ENCODE measurements at places on chromosomes 3 and 15.
A peak's percentile ranks its signal among the peaks of the same experiment; 100 is the strongest.

GRCh38 chr3:110069761-110070160 is 732.4 kb upstream of the DPPA4 start:
- no peak for DNase-seq

DNA sequence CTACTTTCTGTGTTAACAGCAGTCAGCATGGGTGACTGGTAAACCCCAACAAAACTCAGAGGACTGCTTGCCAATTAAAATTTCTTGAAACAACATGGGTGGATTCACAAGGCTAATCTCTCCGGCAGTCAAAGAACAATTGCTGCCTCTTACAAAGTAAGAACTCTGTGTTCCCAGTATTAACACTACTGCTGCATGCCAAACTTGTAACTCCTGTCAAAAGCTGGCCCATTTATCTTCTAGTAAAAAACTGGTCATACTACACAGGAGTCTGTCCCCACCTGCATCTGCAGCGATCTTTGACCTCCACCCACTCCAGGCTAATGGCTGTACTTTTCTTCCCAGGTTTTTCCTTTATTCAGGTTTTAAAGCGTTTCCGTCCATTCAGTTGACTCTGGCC is 8.7 kb upstream of the ZNF589 start:
- no peak for DNase-seq

DNA sequence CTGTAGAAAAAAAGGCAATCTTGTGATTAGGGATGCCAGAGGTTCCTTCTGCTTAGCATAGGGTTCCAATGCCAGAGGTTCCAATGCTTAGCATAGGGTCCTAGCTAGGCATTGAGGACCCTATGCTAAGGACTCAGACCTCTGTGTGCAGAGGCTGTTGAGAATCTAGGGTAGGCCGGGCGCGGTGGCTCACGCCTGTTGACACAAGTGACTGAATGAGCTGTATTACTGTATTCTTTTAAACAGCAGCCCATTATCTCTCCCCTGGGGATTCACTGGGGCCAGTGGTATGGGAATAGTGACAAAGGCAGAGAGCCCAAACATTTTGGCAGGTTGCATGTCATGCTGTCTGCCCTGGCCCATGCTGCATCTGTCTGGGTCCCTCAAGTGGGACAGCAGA is 16.2 kb downstream of the PAK6 start:
- no peak for DNase-seq

DNA sequence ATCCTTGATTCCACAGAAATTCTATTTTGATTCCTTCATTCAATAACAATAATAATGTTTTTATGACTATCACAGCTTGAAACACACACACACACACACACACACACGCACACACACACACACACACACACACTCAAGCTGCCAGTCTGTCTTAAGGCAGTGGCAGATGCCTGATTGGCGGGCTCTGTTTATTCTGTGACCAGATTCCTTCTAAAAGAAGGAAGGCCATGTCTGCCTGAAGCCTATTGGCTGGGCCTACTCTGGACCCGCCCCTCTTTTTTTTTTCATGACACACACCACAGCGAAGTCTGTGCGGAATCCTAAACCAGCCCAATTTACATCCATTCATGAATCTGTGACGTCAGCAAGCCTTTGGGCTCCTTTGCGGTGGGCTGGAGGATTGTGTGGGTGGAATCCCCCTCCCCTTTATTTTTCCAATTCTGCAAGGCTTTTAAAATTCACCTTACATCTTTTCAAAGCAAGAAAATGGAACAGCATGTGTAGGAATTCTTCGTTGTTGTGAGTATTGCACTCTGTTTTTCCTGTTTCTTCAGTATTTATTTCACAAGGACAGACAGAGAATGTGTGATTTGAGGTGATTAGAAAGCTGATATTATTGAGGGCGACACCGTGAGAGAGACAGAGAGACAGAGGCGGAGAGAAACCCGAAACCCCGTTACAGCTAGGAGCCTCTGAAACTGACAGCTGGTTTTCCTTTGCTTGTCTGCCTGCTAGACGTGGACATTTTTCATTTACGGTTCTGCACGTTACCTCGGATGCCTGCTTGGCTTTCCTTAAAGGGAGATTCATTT is at the start of gene MAP3K13:
MAP3K13 (plus strand) TSS at position 287 of the 812 bp plus-strand sequence. CDS start 65,446 bp downstream, outside the sequence.
- peak; percentile 97 for DNase-seq

All from HAP-1 (cell line).